Aortic smooth muscle cell (primary cell): ENCODE measurements at places on chromosomes 5 and 9. TPM values are rescaled to one million over a fixed set of nuclear protein-coding genes. Genes with fewer than 3 reads are reported as not detected.

IL13 gene
- total RNA-seq: not detected in 2 replicates

SPATA6L gene
- 0.79 and 0.81 TPM in 2 replicates for total RNA-seq

NUTM2G gene
- not detected in 2 replicates for total RNA-seq

WNK2 gene
- total RNA-seq: not detected in 2 replicates

CACFD1 gene
- total RNA-seq: 7.1 and 10.6 TPM in 2 replicates

TMC1 gene
- 0.53 and 0.93 TPM in 2 replicates for total RNA-seq

SSBP2 gene
- 13.1 and 14.5 TPM in 2 replicates for total RNA-seq

SPEF2 gene
- total RNA-seq: 1.7 and 1.8 TPM in 2 replicates

NR3C1 gene
- 55.1 and 67.0 TPM in 2 replicates for total RNA-seq

SURF1 gene
- total RNA-seq: 22.7 and 36.2 TPM in 2 replicates

PAEP gene
- total RNA-seq: not detected in 2 replicates

FBN2 gene
- total RNA-seq: 4.4 and 18.4 TPM in 2 replicates

CDH18 gene
- 0.12 TPM in 1 of 2 replicates, not detected in the other for total RNA-seq

CDKN2B-AS1 gene
- 4.9 and 5.2 TPM in 2 replicates for total RNA-seq

MLANA gene
- total RNA-seq: not detected in 2 replicates

OLFM1 gene
- total RNA-seq: 0.44 and 2.0 TPM in 2 replicates

CNTFR gene
- not detected in 2 replicates for total RNA-seq

SPINK4 gene
- not detected in 2 replicates for total RNA-seq

SLC31A1 gene
- 18.5 and 19.0 TPM in 2 replicates for total RNA-seq

ORM1 gene
- not detected in 2 replicates for total RNA-seq

FOXD4L3 gene
- 0.13 TPM in 1 of 2 replicates, not detected in the other for total RNA-seq

PCDHGA8 gene
- total RNA-seq: 2.2 and 3.9 TPM in 2 replicates

NTRK2 gene
- 0.26 and 0.62 TPM in 2 replicates for total RNA-seq

CSF1R gene
- under 0.01 TPM in 1 of 2 replicates, not detected in the other for total RNA-seq

ESM1 gene
- total RNA-seq: 138 and 406 TPM in 2 replicates

ATOX1 gene
- 94.9 and 106 TPM in 2 replicates for total RNA-seq

AGXT2 gene
- total RNA-seq: not detected in 2 replicates

NME5 gene
- total RNA-seq: 4.8 and 5.0 TPM in 2 replicates

TGFBI gene
- 483 and 730 TPM in 2 replicates for total RNA-seq

C9orf50 gene
- 0.13 and 0.19 TPM in 2 replicates for total RNA-seq

AFAP1L1 gene
- 10.1 and 16.1 TPM in 2 replicates for total RNA-seq

MSX2 gene
- total RNA-seq: 0.50 and 1.2 TPM in 2 replicates

LEAP2 gene
- total RNA-seq: 0.06 and 0.26 TPM in 2 replicates

CA9 gene
- total RNA-seq: not detected in 2 replicates

BARX1 gene
- not detected in 2 replicates for total RNA-seq
